ENCODE measurements at places on chromosomes 12 and 14.

GRCh38 chr14:76067536-76067935, 82.0 kb downstream of the IFT43 start:
- no peak for DNase-seq

- no peak for DNase-seq
Measured at GRCh38 chr14:104287301-104288009, 149.1 kb downstream of the KIF26A start.

GRCh38 chr12:49031573-49032161, 13.1 kb upstream of the PRKAG1 start:
- no peak for DNase-seq

DNA sequence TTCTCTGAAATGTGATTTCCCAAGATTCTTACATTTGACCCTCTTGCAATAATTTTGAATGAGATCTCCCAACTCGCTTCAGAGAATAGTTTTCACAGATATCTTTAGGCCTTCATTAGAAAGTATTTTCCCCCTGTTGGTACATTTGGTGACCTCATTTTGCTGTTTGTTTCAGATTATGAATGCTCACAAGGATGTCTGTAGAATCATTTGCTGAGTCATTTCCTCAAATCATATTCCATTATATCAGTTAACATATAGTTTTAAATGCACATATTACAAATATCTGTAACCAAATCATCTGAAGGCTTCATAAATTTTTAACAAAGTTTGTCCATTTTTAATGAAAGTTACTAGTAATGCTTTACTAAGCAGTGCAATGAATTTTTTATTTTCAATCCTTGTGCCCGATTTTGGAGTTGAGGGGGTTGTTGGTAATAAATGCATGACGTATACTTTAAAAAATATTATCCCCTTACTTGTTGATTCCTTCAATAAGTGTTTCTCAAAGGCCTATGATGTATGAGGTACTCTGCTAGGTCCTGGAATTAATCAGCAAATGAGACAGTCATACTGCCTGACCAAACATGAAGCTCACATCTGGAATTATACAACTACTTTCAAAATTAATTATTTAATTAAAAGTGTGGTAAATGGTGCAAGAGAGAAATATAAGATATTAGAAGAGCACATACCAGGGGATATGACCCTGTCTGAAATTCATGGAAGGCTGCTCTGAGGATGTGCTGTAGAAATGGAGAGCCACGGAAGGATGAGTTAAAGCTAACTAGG, 126.9 kb upstream of the RAP1B start:
- no peak for DNase-seq

- DNase-seq = no peak
Measured at GRCh38 chr12:90042920-90043641, 334.4 kb upstream of the ATP2B1 start.

DNA sequence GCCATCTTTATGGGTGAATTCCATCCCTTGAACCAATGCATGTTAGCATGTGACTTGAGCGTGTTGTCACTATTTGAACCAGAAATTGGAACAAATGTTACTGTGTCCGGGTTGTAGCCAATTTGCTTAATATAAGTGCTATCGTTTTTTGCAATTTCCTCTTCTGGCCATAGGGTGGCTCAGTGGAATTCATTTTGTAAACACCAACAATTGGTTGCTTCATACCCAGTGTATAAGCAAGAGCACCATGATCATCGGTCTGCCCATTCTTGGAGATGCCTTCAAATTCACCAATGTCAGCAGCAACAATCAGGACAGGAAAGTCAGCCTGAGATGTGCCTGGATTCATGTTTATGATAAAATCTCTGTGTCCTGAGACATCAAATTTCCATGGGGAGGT, 5.0 kb upstream of the NEDD1 start:
- DNase-seq = no peak

GRCh38 chr12:132853285-132854092, 24.8 kb upstream of the GOLGA3 start:
- DNase-seq = no peak

DNA sequence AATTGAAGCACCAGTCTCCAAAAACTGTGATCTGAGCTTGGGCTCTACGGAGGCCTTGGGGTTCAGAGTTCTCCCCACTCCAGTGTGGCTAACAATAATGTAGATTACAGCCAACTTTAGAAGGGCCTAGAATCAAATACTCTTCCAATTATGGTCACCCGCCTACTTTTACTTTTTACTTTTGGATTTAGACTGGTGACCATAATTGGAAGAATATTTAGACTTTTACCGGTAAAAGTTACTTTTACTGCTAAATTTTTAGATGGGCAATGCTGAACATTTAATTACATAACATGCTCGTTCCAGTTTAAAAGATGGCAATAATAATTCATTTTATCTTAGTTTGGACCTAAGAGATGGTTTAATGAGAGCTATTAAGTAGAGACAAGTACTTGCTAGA, 39.2 kb downstream of the PPTC7 start:
- DNase-seq = no peak

DNA sequence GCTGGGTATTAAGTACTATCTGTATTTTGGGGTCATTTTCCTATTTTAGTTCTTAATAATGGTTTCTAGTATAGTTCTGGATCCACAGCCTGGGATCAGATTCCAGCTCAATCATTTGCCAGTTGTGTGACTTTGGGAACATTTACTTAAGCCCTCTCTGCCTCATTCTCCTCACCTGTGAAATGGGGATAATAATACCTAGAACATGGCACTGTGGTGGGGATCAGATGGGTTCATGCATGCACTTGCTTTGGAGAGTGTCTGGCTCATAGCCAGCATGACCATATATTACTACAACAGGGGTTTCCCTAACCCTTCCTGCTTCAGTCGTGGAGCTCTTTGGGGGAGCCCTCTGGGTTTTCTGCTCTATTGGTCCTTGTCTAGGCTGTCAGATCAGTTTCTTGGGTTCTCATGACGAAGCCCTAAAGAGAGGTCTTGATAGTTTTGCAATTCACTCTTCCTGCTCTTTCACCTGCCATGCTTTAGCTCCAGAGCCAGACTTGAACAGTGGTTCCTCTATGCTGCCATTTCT, 34.1 kb upstream of the SMOC1 start:
- no peak for DNase-seq

DNA sequence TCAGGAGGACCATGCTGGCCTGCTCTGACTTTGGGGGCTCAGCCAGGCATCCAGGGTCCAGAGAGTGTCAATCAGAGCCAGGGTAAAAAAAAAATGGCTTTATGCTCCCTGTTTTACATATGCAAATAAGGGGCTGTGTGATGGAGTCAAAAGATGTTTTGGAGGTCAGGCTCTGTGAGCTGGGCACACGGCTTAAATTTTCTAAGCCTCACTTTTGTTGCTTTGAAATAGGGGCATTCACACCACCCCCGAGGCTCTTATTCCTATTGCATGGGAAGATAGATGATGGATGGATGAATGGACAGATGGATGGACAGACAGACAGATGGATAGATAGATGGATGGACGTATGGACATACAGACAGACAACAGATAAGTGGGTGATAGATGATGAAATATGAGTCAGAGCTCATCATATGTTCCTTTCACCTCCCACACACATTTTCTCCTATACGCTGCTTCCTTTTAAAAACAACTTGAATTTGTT, 42.7 kb downstream of the RIN3 start:
- no peak for DNase-seq

GRCh38 chr14:31166271-31166561, 41.4 kb downstream of the HECTD1 start:
- no peak for DNase-seq

GRCh38 chr12:50550530-50551223, 45.9 kb downstream of the DIP2B start:
- no peak for DNase-seq

DNA sequence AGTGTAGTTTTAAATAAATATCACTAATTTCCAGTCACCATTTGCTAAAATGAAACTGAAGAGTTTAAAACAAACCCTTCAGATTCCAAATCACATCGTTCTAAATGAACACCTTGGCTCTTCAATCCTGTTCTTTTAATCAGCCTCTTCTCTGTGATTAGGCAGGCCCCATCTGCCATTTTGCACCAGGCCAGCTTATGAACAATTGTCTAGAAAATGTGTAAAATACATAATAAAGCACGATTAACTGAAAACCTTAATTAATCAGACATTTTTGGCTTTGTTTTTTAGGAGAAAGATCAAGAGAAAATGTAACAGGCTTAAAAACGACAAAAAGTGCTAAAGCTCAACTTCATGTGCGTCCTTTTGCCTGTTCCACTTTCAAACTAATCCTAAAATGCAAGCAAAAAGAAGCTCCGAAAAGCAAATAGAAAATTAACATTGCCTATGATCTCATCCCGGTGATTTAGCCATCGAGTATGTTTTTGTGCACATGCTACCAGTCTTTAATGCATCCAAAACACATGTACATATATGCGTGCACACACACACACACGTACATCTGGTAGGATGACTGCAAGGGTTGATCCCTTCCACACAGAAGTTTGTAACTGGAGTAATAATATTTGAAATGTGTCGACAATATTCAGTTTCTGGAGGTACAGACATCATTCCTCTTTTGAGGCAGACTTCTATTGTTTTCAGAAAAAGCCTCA, 288.6 kb downstream of the FOXN3 start:
- DNase-seq = no peak

- DNase-seq = no peak
Measured at GRCh38 chr12:32988982-32989381, 92.4 kb upstream of the PKP2 start.

GRCh38 chr12:51923506-51924365, 16.4 kb downstream of the ACVRL1 start:
- DNase-seq = peak; percentile 86

GRCh38 chr14:42804141-42804540, 1197.5 kb downstream of the LRFN5 start:
- no peak for DNase-seq

- no peak for DNase-seq
Measured at GRCh38 chr12:53870117-53870516, 68.5 kb upstream of the HOXC13 start.

- no peak for DNase-seq
Measured at GRCh38 chr12:50157259-50157658, 9.9 kb downstream of the CERS5 start.

- no peak for DNase-seq
Measured at GRCh38 chr14:103499709-103500108, 22.9 kb downstream of the CKB start.

- DNase-seq = no peak
Measured at GRCh38 chr12:98752726-98753125, 107.6 kb downstream of the APAF1 start.

- peak; percentile 89 for DNase-seq
Measured at GRCh38 chr12:132986001-132986884, at the start of gene ZNF26. ZNF26 (plus strand) TSS chr12:132986367; CDS start chr12:132986841, 474 bp downstream.

DNA sequence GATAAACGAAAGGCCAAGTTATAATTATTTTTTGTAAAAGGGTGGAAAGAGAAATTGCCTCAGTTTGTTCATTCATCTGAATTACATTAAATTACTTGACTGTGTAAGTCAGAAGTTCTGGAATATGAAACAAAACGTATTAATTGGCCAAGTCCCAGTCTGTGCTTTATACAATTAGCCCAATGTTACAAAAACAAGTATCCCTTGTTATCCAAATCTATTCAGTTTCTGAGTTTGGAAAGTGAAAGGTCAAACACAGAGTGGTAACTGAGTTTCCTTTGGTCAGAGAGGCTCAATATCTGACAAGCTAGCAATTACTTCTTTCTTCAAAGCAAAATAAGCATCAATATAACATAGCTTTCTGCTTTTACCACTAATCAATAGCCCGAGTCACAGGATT, 62.6 kb downstream of the SPPL3 start:
- no peak for DNase-seq

GRCh38 chr14:36855396-36855795, 193.7 kb downstream of the PAX9 start:
- no peak for DNase-seq

GRCh38 chr14:97328743-97329142, 531.6 kb downstream of the VRK1 start:
- DNase-seq = no peak

GRCh38 chr12:108511633-108512540, 3.2 kb upstream of the FICD start:
- DNase-seq = peak; percentile 87

- DNase-seq = no peak
Measured at GRCh38 chr12:56374726-56375597, 12.3 kb upstream of the APOF start.

DNA sequence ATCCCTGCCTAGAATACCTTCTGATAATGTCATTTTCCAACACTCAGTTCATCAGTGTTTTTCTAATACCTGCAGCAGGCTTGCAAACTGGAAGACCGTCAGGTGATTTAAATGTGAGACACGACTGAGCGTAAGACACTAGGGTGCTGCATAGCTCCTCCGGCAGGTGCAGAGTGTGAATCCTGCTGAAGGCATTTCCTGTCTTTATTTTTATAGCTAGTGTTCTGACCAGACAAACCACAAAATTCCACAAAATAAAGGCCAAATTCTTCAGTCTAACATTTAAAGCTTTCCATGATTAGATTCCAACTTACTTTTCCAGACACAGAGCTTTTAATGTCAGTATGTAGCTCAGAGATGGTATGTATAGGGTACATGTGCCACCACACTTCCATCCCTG, 70.7 kb downstream of the BBS10 start:
- DNase-seq = no peak

DNA sequence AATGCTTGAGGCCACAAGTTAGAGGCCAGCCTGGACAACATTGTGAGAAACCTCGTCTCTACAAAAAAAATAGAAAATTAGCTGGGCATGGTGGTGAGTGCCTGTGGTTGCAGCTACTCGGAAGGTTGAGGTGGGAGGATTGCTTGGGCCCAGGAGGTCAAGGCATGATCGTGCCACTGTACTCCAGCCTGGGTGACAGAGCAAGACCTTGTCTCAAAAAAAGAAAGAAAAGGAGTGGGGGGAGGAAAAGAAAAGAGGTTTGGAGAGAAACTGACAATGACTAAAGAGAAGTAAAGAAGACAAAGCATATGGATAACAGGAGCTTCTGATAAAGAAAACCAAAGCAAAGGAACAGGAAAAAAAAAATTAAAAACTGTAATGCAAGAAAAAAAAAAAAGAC, 37.4 kb upstream of the SELPLG start:
- no peak for DNase-seq

- DNase-seq = no peak
Measured at GRCh38 chr12:11496157-11496851, 100.9 kb upstream of the PRB2 start.

DNA sequence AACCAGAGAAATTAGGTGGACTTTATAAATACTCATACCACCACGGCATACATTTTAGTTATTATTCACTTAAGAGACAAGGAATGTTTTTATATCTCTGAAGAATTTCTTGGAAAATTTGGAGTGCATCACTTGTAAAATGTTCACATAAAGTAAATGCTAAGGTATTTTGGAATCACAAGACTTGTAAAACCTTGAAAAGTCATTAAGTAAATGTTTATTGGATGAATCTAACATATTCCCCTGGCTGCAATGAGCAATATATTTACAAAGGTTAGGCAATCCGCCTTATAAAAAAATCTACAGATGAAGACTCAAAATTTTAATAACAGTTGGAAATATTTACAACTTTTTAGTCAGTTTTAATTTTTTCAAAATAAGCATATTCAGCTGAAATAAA, 287.4 kb upstream of the ALG10 start:
- no peak for DNase-seq

- no peak for DNase-seq
Measured at GRCh38 chr12:75961878-75962277, 69.7 kb downstream of the PHLDA1 start.

Data from activated CD8-positive, alpha-beta memory T cell treated with anti-CD3 and anti-CD28 coated beads, Interleukin-2, amount 50 U/mL, for 48 hours (primary cell).